ENCODE measurements at places on chromosomes 7 and 10.

DNA sequence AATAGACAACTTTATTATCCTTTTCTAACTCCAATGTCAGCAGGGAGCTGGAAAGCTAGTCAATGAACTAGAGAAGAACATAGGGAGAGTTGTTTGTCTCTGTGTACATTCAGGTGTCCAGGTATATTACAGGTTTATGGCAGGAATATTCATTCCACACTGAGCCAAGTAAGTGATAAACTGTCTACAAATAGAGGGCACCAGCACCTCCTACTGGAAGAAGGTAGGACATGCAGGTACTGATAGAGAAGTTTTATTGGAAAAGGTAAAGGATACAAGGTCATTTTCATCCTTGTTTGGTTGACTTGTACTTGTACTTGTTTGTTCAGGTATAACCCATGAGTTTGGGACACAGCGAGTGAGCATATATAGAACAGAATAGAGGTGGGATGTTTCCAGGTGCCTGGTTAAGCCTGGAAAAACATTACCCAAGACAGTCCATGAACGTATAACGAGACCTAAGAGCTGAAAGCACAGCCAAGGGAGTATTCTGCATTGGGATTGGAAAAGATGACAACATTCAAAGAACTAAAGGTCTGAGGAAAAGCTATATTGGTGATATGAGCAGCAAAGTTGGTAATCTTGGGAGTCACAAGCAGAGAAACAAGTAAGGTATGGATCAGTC, 61.4 kb upstream of the PPP1R3C start:
- DNase-seq = peak; percentile 3

DNA sequence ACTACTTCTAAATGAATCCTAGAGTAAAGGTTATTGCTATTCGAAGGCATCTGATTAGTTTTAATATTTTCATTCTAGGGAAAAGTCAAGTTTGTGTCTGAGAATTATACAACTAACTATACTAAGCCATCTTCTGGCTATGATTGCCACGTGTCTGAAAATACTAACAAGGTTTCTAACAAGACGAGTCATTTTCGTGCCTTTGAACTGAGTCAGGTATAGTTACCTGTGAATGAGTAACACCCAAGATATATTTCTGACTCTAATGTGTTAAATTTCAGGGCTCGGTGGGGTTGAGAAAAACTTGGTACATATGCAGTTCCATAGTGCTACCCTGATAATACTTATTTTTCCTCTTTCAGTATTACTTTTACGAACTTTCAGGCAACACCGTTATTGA, 35.5 kb downstream of the TASOR2 start:
- no peak for DNase-seq

DNA sequence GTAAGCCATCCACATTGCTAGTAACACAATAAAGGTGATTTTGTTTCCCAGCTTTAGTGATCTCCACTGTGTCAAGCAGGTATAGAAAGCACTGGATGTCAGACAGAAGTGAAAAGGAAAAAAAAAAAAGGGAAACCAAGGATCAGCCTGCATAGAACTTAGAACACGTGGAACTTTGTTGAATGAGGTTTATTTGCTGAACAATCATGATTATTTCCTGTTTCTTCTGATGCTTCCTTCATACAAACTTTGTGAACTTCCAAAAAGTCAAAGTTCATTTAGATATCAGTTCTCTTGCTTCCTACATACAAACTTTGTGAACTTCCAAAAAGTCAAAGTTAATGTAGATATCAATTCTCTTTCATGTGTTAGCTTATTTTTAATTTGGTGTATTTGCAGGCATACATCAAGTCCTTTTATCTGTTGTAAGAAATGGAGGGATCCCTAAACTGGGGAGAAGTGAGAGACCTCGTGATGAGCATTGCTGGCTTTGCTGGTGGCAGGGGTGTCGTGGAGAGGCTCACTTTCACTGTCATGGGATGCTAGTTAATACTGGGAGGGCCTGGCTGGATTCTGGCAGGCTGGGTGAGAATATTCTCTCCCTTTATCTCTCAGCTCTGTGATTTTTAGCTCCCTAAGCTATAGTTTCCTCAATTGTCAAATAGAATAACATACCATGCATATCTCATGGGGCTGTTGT, 298.4 kb downstream of the INHBA start:
- no peak for DNase-seq

- DNase-seq = no peak
These were observed 99.0 kb downstream of the SPAG6 start for GRCh38 chr10:22444219-22444788.

DNA sequence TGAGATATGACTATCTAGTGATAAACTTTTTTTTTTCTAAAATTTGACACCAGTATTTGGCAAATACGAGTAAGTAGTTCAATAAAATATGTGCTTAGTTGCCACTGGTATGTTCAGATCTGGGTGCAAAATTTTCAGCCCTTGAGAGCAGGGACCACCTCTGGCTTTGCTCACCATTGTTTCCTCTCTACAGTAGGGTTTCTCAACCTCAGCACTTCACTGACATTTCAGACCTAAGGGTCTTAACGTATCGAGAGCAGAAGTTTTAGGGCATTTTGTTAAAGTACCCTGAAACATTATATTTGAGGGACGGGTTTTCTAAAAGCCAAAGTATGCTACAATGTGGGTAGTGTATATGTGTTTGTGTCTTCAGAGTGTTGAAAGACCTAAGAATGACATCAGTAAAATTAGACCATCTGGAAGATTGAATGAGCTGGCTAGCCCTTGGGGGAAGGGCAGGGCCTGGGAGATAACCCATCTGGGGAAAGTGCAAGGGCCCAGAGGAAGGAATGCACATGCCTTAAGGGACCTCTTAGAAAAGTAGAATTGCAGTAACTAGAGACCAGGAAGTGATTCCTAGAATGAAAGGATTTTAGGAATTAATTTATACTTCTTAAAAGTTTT, 11.8 kb downstream of the BZW2 start:
- DNase-seq = no peak
